ENCODE measurements at places on chromosomes 4 and X.

- DNase-seq = peak; percentile 27
Measured at GRCh38 chr4:98996056-98996764, 689 bp downstream of the METAP1 start.

- DNase-seq = no peak
Measured at GRCh38 chr4:48297256-48297846, 27.7 kb upstream of the TEC start.

DNA sequence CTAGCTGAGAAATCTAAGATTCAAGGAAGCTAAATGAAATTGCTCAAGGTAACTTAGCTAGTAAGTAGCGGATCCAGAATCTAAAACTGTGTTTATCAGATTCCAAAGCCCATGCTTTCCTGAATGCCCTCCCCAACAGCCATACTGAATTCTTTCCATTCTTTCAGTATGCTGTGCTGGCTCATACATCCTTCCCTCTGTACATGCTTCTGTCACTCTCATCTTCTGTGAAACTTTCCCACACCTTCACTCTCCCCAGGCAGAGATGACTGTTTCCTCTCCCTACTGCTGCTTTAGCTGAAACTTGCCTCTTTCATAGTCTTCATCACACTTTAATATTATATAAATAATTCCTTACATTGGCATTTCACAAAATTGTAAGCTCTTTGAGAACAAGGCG is 39.3 kb upstream of the SMARCAD1 start:
- DNase-seq = no peak

- no peak for DNase-seq
Measured at GRCh38 chr4:55002431-55002830, 123.0 kb downstream of the KDR start.

DNA sequence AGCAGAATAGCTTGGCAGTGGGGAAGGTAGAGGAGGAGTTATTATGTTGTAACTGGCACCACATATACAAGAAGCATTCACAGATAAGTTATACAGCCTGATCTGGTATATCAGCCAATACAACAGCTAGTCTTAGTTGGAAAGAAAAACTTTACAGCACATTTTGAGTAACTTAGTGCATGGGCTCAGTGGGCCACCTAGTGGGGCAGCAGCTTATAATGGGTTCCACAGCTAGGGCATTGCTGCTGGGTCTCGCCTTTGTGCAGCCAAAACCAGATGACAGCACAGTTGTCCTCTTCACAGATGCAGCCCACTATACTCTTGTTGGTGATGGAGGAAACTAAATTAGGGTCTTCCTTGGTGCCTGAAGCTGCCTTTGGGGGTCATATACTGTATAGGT is 448.1 kb upstream of the RASGEF1B start:
- DNase-seq = no peak

DNA sequence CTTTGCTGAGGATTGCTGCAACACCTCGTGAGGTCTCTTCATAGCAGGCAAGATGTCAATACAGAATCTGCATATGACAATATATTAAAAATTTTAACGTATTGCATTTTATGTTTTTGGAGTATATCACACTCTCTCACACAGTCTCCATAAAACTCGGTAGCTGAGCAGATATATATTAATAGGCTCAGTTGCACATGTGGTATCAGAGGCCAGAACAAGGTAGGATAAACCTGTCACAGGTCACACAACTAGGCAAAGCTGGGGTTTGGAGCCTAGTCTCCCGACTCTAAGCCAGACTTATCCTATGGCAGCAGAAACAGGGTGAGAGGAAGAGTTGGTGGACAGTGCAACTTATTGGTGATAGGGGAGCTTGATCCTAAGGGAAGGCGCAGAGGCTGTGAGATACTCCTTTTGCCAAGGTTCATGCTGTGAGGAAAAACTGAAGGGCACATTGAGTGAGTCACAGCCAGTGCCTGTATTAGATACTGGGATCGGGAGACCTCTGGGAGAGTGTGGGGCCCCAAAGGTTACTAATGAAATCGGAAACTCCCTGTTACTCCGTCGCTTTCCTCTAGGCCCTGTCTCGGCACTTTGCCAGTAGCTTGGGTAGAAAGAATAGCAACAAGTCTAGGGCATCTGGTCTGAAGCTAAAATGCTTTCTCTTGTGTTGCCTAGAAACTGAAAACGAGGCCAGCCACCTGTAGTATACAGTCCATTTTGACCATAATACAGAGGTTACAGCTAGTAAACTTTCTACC is 195.7 kb downstream of the ARHGAP10 start:
- DNase-seq = peak; percentile 37
